Caco-2 (cell line): ENCODE measurements at places on chromosomes 13 and 19.

DNA sequence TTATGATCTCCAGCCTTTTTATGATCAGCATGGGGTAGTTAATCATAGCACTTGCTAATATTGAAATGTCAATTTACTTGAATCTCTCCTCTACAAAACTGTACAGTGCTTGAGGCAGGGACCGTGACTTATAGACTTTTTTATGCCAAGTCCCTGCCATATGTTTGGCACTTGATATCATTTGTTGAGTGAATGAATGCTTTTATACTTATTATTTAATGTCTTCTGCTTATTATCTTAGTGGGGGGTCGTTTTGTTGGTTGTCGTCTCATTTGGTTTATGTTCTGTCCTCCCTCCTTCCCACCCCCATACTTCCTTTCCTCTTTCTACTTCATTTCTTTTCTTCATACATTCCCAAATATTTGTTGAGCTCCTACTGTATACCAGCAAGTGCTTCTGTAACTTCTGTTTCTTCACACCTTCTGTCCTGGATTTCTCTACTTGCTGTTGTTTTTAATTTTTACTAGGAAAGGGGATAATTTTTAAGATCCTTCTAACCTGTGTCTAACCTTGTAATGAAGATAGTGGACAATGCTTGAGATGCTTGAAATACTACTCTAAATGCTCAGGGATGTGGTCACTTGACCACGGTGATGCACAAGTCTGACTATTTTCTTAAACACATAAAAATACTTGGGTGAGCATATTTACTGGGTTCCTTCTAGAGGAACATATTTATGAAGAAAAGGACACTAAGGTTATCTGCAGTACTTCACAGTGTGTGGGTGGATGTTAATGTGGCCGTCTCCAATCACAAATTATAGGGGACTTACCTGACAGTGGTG lies 223.8 kb downstream of the TDRD3 start:
- no peak overlapping the region for H3K27ac ChIP-seq
- no peaks in the 10 kb centered on the region for H3K36me3 ChIP-seq
- no peak for DNase-seq
- H3K4me1 ChIP-seq: no peaks in the 10 kb centered on the region
- no peak overlapping the region for H3K4me3 ChIP-seq

DNA sequence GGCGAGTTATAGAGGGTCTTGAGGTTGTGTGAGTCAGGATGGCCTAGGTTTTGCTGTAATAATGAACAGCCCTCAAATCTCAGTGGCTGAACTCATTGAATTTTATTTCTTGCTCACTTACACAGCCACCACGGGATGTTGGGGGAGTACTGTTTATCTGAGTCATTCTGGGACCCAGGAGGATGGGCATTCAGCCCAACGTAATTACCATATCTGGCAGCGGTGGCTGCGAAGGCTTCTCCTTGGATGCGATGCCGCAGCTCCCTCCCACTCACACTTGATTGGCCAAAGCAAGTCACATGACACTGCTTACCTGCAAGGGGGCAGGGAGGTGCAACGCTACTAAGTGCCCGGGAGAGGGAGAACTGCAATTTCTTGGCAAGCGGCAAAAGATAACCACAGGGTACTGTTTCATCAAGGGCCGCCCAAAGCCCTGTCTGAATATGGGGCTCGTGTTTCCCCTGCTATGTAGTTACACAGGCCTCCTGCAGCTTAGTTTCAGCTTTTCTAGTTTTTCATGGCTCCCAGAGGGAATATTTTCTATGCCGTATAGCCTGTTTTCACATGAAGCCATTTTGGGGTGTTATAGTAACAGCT lies 19.9 kb downstream of the ZSWIM9 start:
- H3K36me3 ChIP-seq: no peaks in the 10 kb centered on the region; the same call in 1 of the 2 replicates
- H3K27me3 ChIP-seq: no peaks in the 10 kb centered on the region
- no peak overlapping the region for H3K27ac ChIP-seq
- peak; percentile 95 for DNase-seq
- peaks cover 3% of the 10 kb centered on the region; the same call in 1 of the 2 replicates for H3K4me1 ChIP-seq

DNA sequence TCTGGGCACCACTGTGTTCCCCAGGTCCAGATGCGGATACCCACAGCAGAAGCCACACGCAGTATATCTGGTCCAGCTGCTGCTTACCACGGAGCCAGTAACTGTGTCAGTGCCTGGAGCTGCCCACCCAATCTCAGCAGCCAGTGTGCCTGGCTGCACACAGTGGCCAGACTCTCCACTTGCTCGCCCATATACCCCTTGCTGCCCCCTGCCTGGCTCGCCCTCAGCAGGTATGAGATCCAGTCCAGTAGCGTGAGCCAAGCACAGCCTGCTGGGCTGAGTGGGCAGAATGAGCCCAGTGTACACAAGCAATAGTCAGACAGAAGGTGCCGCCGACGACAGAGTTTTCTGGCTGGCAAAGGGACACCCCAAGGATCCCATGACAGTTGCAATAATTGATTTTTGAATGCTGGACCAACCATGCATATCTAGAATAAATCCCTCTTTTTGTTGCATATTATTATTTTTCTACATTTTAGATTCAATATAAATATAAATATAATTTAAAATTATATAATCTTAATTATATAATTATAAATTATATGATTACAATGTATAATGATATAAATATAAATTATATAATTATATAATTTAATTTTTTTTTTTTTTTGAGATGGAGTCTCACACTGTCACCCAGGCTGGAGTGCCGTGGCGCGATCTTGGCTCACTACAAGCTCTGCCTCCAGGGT lies 918.8 kb upstream of the MIR17HG start:
- no peaks in the 10 kb centered on the region; the same call in 1 of the 2 replicates for H3K27me3 ChIP-seq
- H3K27ac ChIP-seq: no peak overlapping the region
- no peaks in the 10 kb centered on the region for H3K4me1 ChIP-seq
- no peak for DNase-seq

DNA sequence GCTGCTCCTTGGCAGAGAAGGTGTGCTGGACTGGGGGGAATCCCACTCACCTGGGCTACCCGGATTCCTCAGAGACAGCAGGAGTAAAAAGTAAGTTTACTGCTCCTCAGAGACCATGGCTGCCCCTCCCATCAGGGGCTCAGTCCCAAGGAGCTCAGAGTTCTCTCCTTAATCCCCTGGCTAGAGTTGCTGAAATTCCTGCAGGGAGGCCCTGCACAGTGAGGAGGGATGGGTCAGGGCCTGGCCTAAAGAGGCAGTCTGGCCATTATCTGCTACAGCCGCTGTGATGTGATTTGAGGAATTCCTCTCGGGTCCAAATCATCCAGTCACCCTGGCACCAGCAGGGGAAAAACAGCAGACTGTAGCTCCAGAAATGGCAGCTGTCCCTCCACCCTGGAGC lies 502.5 kb downstream of the PCDH17 start:
- DNase-seq: no peak
- no peaks in the 10 kb centered on the region for H3K4me1 ChIP-seq
- H3K4me3 ChIP-seq: no peak overlapping the region
- H3K27me3 ChIP-seq: no peaks in the 10 kb centered on the region

- H3K27ac ChIP-seq: no peak overlapping the region
- H3K4me1 ChIP-seq: 0 out of 2 replicates have a peak, but pooled peaks cover 5% of the 10 kb centered on the region
- no peak overlapping the region for H3K4me3 ChIP-seq
- no peaks in the 10 kb centered on the region for H3K36me3 ChIP-seq
- H3K27me3 ChIP-seq: no peaks in the 10 kb centered on the region
- no peak for DNase-seq
Observed at GRCh38 chr13:90553159-90553558, 794.3 kb upstream of the MIR17HG start.

- H3K36me3 ChIP-seq: no peaks in the 10 kb centered on the region
- no peak overlapping the region for H3K27ac ChIP-seq
- no peaks in the 10 kb centered on the region for H3K4me1 ChIP-seq
- H3K27me3 ChIP-seq: no peaks in the 10 kb centered on the region
- no peak for DNase-seq
Observed at GRCh38 chr13:93635616-93636032, 409.0 kb downstream of the GPC6 start.

DNA sequence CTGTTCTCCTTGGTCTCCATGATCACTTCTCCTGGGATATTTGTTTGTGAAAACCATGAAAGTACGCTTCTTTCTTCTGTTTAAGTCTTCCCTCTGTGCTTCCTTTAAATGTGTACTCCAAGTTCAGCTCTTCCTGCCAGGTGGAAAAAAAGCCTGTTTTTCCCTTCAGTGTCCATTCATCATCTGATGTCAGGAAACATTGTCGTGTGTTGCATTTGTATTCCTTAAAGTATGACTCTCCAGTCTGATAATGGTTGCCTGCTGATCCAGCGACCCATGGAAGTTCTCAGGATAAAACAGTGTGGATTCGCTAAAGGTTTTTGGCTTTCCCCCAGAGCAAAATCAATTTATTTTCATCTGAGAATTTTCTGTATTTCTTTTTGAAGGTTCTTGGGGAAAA lies 22.3 kb downstream of the SACS start:
- H3K4me1 ChIP-seq: no peaks in the 10 kb centered on the region
- H3K4me3 ChIP-seq: no peak overlapping the region
- DNase-seq: no peak
- no peak overlapping the region for H3K27ac ChIP-seq
- H3K36me3 ChIP-seq: no peaks in the 10 kb centered on the region

GRCh38 chr19:18865106-18865972 lies 30.6 kb downstream of the CERS1 start:
- no peak overlapping the region for H3K4me3 ChIP-seq
- H3K27ac ChIP-seq: no peak overlapping the region
- DNase-seq: no peak
- no peaks in the 10 kb centered on the region for H3K4me1 ChIP-seq

GRCh38 chr13:109704771-109705635 lies 81.4 kb downstream of the IRS2 start:
- H3K4me3 ChIP-seq: no peak overlapping the region
- H3K27me3 ChIP-seq: no peaks in the 10 kb centered on the region
- H3K27ac ChIP-seq: peak overlapping the region; percentile 53

DNA sequence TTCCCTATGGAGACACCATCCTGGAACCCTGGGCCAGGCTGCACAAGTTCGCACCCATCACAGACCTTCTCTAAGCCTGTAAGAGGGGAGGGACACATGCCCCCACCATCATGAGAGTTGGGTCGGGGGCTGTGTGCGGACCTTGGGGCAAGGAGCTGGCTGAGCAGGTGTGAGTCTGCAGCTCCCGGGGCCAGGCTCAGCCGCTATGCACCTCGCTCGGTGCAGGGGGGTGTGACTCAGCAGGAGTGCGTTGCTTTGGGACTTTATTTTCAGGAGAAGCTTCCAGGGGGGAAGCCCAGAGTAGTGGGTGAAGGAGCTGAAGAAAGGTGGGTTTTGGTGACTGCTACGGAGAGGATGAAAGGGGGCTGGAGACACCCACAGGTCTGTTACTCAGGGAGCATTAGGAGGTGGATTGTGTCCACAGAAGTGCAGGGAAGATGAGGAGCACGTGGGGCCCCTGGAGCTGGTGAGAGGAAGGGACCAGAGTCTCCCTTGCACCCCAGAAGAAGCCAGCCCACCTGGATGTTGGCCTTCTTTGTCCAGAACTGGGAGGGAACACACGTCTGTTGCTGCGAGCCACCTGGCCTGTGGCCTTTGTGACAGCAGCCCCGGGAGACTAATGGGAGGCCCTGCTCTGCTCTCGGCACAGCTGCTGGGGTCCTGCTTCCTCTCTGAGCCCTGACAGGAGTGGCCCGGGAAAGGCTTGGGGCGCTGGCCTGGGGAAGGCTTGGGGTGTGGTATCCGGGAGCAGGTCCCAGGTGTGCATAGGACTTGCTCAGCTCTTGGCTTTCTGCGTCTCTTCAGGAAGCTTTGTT lies 162.6 kb downstream of the TEX29 start:
- no peak overlapping the region for H3K4me3 ChIP-seq
- no peak overlapping the region for H3K27ac ChIP-seq
- no peaks in the 10 kb centered on the region for H3K4me1 ChIP-seq
- H3K36me3 ChIP-seq: no peaks in the 10 kb centered on the region

DNA sequence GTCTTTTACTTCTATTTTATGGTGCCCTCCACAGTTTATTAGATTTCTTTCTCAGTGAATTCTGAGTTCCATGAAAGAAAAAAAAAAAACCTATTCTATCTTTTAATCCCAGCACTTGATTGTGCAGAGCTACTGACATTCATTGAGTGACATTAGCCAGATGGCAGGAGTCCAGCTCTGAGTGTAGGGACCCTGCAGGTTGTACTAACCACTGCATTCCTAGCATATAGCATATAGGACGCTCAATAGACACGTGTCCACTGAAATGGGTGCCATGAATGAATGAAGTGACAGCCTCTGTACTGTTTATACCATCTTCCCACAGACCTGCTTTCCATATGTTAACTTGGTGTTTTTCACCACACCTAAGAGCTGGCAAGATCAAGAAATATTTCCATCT lies 206.3 kb downstream of the RAP2A start:
- H3K36me3 ChIP-seq: no peaks in the 10 kb centered on the region
- H3K4me1 ChIP-seq: no peaks in the 10 kb centered on the region
- no peak overlapping the region for H3K4me3 ChIP-seq

GRCh38 chr13:29436291-29436690 lies 159.2 kb downstream of the SLC7A1 start:
- no peak overlapping the region for H3K4me3 ChIP-seq
- H3K36me3 ChIP-seq: no peaks in the 10 kb centered on the region; the same call in 1 of the 2 replicates
- no peak for DNase-seq
- no peak overlapping the region for H3K27ac ChIP-seq
- peaks cover 16% of the 10 kb centered on the region for H3K4me1 ChIP-seq

DNA sequence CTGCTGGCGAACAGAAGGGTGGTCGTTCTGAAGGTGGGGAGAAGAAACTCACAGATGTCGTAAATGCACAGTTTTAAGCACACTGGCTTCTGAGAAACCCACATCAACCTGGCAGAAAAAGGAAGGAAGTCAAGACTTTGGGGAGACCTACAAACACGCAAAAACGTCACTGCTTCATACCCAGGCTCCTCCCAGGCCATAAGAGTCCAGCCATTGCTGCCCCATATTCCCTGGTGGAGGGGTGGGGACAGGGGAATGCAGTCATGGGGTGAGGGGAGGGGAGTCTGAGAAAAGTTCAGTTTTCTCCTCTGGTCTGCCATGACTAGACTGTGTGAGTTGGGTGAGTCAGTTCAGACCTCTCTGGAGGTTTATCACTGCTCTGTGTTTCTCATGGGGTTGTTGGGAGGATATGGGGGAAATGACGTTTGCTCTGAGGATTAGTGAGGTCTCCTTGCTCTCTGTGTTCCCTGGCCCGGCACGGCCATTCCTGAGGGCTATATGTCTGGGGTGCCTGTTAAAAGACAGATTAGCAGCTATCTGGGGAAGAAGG lies 139.0 kb downstream of the FLT1 start:
- H3K4me1 ChIP-seq: no peaks in the 10 kb centered on the region
- no peaks in the 10 kb centered on the region for H3K27me3 ChIP-seq
- no peak overlapping the region for H3K4me3 ChIP-seq
- H3K27ac ChIP-seq: peak overlapping the region; percentile 14

- peaks cover 10% of the 10 kb centered on the region for H3K4me1 ChIP-seq
- H3K27me3 ChIP-seq: no peaks in the 10 kb centered on the region
- no peak for DNase-seq
- H3K36me3 ChIP-seq: peaks cover 1% of the 10 kb centered on the region; the same call in 1 of the 2 replicates
Observed at GRCh38 chr13:41590122-41590521, 132.8 kb downstream of the RGCC start.

DNA sequence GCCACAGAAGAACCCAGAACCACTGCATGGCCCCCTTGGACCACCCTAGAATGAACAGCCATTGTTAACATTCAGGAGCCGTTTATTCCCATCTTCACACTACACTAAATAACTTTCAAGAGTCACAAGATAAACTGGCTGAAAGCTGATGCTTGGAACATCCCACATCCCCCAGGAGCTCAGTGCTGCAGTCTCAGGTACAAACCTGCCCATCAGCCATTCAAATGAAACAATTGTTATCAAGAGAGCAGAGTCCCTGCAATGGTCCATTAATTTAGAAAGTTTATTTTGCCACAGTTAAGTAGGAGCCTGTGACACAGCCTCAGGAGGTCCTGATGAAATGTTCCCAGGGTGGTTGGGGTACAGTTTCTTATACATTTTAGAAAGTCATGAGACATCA lies 123.8 kb upstream of the ZNF91 start:
- H3K36me3 ChIP-seq: no peaks in the 10 kb centered on the region
- no peak overlapping the region for H3K27ac ChIP-seq
- no peak overlapping the region for H3K4me3 ChIP-seq
- no peaks in the 10 kb centered on the region for H3K4me1 ChIP-seq
- DNase-seq: no peak
